ENCODE measurements at places on chromosomes 2 and 18.
A peak's percentile ranks its signal among the peaks of the same experiment; 100 is the strongest.

- ATAC-seq: no peak
- H3K4me3 ChIP-seq: no peak overlapping the region
- H3K27me3 ChIP-seq: no peaks in the 10 kb centered on the region
- H3K36me3 ChIP-seq: no peaks in the 10 kb centered on the region
Measured at GRCh38 chr18:1075322-1075721, 170.7 kb downstream of the ADCYAP1 start.

- H3K27ac ChIP-seq: peak within 1 kb of the TSS; percentile 93
- peak; percentile 92 for ATAC-seq
- no peaks in the 10 kb centered on the region for H3K4me1 ChIP-seq
Measured at GRCh38 chr2:85132834-85133637, at the start of gene TCF7L1. TCF7L1 (plus strand) TSS chr2:85133392; CDS start chr2:85133685, 293 bp downstream.

- H3K36me3 ChIP-seq: no peaks in the 10 kb centered on the region
- ATAC-seq: no peak
- H3K4me1 ChIP-seq: no peaks in the 10 kb centered on the region
- peaks cover 10% of the 10 kb centered on the region for H3K27me3 ChIP-seq
Measured at GRCh38 chr2:60294901-60295635, 258.4 kb downstream of the BCL11A start.

DNA sequence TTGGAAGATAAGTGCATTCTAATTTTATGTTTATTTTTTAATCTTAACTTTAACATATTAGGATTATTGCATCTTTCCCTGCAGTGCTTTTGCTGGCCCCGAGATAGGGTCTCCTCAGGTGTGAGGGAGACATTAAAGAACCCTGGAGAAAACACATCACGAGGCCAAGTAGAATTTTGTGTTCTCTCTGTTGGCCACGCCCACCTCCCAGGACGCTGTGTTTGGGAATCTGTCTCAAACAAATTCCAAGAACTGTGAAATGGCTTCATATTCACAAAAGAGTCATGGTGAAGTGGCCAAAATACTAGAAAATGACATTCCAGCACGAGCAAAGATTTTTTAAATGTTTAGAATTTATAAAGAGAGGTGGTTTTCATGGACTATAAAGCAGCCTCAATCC is 27.3 kb downstream of the RNF144A start:
- ATAC-seq: no peak
- H3K27ac ChIP-seq: no peak overlapping the region
- no peak overlapping the region for H3K4me3 ChIP-seq

DNA sequence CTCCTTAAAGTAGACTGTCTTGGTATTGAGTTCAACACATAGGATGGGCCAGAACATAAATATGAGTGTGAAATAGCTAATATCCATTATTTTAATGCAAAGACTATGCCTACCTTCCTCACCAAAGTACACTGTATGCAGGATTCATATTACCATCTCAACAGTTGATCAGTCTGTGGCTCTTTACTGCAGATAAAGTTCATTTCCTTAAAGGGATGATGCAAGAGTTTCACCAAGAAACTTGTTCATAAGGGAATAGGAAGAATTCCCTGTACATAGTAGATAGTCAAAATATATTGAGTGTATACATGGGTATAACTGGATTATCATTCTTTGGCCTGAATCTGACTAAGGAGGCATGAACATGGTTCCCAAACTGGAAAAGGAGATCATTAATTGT is 35.0 kb downstream of the MARS2 start:
- no peak for ATAC-seq
- H3K27ac ChIP-seq: no peak overlapping the region
- no peak overlapping the region for H3K4me3 ChIP-seq

DNA sequence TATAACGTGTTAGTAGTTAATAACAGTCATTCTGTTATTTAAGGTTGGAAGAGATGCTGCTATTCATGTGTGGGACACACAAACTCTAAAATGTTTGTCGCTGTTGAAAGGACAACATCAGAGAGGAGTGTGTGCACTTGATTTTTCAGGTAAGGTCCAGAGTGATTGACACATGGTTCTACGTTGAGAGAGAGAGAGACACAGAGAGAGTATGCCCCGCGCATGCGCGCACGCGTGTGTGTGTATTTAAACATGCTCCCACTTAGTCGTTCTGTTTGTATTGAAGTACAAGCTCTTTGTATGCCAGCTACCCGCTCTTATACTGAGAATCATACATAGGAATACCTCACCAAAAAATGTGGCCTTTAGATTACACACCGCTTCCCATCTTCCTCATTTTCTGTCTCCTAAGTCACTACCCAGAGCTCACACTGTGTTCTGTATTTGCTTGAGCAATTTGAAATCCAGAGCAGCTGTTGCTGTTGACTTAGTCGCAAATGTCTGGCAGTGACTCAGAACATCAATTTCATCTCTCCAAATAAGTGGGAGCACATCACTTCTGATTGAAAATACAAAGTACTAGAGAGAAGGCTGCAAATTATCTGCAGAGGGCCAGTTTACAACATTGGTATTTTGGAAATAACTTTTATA is 148.1 kb downstream of the EML6 start:
- H3K27ac ChIP-seq: no peak overlapping the region
- peak; percentile 25 for ATAC-seq
- no peaks in the 10 kb centered on the region for H3K36me3 ChIP-seq
- H3K27me3 ChIP-seq: no peaks in the 10 kb centered on the region
- H3K4me3 ChIP-seq: no peak overlapping the region

DNA sequence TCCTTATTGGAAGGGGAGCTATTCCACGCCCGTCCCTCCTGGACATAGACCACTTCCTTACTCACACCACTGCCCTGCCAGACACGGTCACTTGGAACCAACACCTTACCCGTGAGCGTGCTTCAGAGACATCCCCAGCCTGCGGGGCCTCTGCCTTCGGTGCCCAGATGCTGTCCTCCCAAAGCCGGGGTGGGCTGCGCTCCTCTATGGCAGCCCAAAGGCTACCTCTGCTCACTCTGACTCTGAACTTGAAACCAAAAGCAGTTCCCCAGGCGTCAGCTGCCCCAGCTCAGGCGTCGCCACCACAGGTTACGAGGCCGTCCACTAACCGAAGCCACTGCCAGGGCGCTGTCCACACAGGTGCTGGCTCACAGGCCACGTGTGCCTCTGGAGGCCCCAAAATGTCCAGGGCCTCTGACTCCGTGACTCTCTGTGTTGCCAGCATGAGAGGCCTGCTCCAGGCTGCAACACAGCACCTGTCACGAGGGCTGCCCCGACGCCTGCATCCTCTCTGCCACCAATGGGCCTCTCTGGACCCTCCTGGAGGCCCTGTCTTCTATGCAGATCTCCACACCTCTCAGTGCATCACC is 23.8 kb downstream of the HDAC4 start:
- no peaks in the 10 kb centered on the region for H3K4me1 ChIP-seq
- ATAC-seq: no peak
- H3K27ac ChIP-seq: no peak overlapping the region
- no peak overlapping the region for H3K4me3 ChIP-seq
- no peaks in the 10 kb centered on the region for H3K36me3 ChIP-seq

DNA sequence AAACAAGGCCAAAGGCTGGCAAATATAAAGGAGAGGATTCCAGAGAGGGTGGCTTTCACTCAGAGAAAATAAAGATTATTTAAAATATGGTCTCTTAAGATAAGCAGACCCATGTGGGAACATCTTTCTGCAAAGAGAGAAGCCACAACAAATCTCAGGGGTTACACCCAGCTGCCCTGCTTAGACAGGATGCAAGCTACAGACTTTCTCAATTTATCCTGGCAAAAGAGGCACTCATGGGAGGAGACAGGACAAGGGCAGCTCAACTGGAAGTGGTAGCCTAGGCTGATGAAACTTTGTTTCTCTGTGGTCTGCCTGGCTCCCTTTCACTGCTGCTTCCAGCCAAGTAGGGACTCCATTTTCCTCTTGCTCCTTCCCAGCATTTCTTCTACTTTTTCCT is 25.9 kb upstream of the SULT1C4 start:
- no peaks in the 10 kb centered on the region for H3K36me3 ChIP-seq
- no peak overlapping the region for H3K27ac ChIP-seq
- ATAC-seq: no peak

DNA sequence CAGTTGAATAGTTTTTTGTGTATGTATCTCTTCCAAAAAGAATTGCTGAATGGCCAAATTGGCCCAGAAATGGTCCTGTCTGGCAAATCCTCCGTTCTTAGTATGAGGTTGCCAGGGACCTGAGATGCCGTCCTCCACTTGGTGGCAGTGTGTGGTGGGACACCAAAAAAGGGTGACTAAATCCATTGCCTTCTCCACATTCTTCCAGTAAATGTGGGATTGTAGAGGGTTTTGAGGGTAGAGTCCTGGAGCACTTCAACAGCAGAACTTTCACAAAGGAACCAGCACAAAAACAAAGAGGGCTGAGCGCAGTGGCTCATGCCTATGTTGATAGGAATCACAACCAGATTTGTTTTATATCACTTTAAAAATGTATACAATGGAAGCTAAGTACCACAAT is 199.9 kb downstream of the BCL2 start:
- H3K4me3 ChIP-seq: no peak overlapping the region
- peak; percentile 60 for ATAC-seq
- no peak overlapping the region for H3K27ac ChIP-seq
- H3K36me3 ChIP-seq: no peaks in the 10 kb centered on the region
- H3K4me1 ChIP-seq: no peaks in the 10 kb centered on the region
- no peaks in the 10 kb centered on the region for H3K27me3 ChIP-seq

GRCh38 chr2:47488870-47489584 is 86.1 kb downstream of the MSH2 start:
- no peak overlapping the region for H3K27ac ChIP-seq
- H3K4me1 ChIP-seq: no peaks in the 10 kb centered on the region
- no peak for ATAC-seq
- no peak overlapping the region for H3K4me3 ChIP-seq
- peaks cover 8% of the 10 kb centered on the region for H3K36me3 ChIP-seq

DNA sequence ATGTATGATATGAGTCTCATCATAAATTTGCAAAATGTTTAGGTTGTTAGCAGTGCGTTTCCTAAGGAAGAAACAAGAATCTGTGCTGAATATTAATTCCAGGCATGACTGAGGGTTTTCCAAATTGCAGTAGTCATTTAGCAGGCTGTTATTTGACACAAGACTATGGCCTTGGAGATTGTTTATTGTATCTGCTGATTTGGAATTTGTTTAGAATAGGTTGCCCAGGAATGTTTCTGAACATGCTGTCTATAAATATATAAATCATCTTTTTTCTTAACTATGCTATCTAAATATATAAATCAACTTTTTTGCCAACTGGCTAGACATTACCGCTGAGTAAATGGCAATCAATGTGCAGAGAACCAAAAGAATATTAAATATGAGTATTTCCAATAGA is 90.9 kb downstream of the DOK6 start:
- no peak for ATAC-seq
- H3K27me3 ChIP-seq: no peaks in the 10 kb centered on the region
- no peaks in the 10 kb centered on the region for H3K36me3 ChIP-seq
- H3K27ac ChIP-seq: no peak overlapping the region

DNA sequence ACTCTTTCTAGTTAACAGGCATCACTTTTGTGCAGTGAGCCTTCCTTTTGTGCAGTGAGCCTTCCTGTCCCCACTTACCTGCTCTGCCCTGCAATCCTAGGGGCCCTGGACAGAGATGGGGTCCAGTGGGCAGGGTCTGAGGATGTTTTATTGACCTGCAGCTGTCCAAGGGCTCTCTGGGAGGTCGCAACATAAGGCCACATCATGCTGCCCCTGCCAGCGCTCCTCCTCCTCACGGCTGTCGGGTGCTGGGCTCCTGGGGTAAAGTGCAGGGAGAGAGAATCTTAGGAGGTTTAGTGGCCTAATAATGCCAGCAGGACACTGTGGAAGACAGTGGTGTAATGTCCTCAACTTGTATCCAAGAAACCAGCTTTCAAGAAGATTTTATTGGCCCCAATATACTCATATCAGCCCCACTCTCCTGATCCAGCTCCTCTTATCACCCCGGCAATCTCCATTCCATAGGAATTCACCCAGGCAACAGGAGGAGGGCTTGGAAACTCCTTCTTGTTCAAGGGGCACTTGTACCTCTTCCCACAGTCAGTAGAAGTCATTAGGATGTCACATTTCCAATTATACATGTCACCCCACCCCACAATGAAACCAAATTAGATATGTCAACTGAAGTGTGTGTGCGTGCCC is 41.9 kb upstream of the ASB18 start:
- no peak overlapping the region for H3K4me3 ChIP-seq
- peaks cover 23% of the 10 kb centered on the region for H3K27me3 ChIP-seq
- H3K4me1 ChIP-seq: no peaks in the 10 kb centered on the region
- ATAC-seq: no peak
- H3K36me3 ChIP-seq: no peaks in the 10 kb centered on the region

DNA sequence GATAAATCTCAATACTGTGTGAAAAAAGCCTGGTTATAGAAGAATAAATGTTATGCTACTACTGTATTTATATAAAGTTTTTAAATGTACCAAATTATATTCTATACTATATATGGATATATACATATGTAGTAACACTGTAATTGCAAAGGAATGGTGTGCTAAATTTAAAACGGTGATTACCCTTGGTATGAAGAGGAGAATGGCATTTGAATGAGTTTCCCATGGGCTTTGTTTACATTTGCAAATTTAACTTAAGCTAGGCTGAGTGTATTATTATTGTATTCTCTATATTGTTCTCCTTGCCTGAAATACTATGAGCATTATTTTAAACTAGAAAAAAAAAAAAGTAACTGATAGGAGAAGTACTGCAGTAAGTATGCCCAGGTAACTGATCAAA is 4.7 kb upstream of the SP3 start:
- no peaks in the 10 kb centered on the region for H3K27me3 ChIP-seq
- ATAC-seq: no peak
- H3K4me3 ChIP-seq: no peak overlapping the region
- no peaks in the 10 kb centered on the region for H3K36me3 ChIP-seq
- H3K27ac ChIP-seq: no peak overlapping the region

DNA sequence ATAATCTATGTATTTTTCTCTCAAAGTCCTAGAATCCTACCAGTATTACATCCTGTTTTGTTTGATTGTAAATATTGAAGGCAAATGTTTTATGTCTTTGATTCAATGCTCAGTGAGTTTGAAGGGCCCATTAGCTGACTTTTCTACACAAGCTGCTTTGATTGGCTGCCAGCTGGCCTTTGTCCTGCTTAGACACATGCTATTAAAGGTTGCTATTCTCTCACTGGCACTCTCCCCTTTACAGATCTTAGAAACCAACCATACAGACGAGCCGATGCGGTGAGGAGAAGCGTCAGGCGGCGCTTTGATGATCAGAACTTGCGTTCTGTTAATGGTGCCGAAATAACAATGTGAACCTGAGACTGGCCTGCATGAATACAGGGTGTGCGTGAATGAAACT is 69.7 kb downstream of the PRPF40A start:
- H3K4me1 ChIP-seq: peaks cover 5% of the 10 kb centered on the region
- peaks cover 42% of the 10 kb centered on the region for H3K36me3 ChIP-seq
- H3K27ac ChIP-seq: peak overlapping the region; percentile 52
- no peaks in the 10 kb centered on the region for H3K27me3 ChIP-seq
